ENCODE measurements at places on chromosomes 16 and 17.

GRCh38 chr16:66651965-66652364, 44.6 kb downstream of the CMTM4 start:
- DNase-seq, result no peak

DNA sequence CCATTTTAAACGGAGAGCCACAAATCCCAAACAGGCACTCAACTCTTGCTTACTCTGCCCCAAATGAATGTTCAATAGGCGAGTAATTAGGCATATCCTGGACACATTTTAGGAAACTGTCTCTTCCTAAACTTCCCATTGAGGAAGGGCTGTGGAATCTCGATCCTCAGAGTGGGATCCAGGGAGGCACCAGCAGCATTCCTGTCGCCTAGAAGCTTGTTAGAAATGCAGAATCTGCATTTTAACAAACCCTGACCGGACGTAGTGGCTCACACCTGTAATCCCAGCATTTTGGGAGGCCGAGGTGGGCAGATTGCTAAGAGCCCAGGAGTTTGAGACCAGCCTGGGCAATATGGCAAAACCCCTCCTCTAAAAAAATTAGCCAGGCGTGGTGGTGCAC, 95.6 kb downstream of the GAS7 start:
- DNase-seq, result no peak

DNA sequence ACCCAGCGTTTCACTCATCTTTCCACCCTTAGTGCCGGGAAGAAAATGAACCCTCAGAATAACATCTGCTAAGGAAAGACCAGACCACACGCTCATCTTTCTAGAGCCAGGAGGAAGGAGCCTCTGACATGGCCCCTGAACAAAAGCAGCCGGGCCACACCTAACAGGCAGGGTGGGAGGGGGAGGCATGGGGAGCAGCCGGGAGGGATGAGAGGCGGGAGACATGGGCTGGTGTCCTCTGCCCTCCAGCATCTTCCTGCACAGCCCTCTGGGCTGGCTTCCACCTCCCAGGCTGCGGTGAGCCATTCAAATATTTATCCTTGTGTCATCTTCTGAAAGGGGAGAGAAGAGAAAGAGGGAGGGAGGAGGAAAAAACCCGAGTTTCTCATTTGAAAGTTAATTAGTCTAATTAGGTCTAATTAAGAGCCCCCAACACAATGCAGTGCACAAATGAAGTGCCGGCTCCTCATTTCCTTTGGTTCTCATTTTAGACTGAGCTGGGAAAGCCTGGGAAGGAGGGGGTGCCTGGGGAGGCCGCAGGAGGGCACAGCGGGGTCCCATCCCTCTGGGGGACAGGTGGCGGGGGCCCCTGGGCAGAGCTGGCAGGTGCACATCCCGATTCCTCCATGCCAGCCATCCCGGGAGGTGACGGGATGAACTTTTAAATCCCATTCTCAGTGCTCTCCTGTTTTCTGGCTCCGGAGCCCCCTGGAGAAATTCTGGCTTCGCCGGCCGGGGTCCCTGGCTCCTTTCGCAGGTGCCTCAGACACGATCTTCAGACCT, 90.5 kb downstream of the ENGASE start:
- no peak for DNase-seq

- DNase-seq, result no peak
Measured at GRCh38 chr17:35449371-35449931, 885 bp upstream of the SLFN13 start.

DNA sequence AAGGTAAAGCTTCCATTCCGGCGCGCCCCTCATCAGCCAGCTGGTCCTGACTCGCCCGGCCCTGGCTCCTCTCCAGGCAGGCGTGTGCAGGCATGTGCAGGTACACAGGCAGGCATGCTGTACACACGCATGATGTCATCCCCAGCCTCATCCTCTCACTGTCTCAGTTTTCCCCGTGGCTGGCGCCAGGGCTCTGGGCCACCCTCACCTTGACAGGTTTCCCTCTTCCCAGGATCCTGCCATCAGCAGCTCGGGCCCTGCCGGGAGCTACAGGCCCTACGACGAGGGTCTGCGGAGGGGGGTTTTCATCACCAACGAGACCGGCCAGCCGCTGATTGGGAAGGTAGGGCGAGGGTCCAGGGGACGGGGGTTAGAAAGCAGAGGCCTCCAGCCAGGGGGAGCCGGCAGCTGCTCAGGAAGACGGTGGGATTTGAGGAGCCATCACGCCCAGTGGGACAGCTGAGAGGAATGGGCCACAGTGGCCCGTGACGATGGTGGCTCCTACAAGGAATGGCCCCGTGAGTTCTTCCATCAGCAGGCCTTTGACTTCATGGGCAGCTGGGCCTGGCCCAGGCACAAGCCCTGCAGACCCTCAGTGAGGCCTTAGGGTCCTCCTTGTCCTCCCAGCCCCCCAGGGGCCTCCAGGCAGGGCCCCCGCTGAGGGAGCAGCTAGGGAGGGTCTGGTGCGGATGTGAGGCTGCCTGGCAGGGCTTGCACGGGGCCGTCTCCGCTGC, 8.5 kb downstream of the GAA start:
- DNase-seq, result no peak

GRCh38 chr17:68780596-68780995, 174.6 kb downstream of the ABCA8 start:
- DNase-seq, result no peak

- DNase-seq, result no peak
Measured at GRCh38 chr17:38454532-38454931, 26.3 kb downstream of the ARHGAP23 start.

DNA sequence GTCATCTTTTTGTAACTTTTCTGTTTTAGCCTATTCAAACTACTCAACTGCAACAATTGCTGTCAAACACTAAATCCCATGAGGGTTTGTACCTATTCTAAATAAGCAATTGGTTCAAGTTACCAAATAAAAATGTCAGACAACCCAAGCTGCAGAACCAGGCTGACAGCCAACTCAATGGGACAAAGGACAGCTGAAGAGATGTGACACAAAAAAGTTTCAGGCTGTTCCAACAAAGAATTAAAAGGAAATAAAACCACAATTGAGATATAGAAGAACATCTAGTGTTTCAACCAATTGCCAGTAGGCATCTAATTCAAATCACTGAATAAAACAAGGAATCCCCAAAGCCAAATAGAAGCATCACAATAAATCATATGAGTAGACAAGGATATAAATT, 49.3 kb downstream of the GRB7 start:
- no peak for DNase-seq

DNA sequence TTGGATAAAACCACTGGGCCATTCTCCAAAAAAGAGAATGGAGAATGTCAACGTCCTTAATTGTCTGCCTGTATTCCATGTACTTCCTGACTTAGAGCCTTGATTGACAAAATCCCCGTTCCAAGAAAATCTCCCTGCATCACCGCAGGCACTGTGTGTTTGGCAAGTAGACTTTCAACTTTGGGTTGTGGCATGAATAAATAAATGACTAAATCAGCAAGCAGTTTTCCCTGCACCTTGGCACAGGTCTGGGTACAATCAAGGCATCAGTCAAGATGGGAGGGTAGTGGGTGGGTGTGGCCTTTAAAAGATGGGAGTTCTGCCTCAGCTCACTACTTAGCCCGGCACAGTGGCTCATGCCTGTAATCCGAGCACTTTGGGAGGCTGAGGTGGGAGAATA, 248.5 kb upstream of the RPL38 start:
- DNase-seq, result no peak

DNA sequence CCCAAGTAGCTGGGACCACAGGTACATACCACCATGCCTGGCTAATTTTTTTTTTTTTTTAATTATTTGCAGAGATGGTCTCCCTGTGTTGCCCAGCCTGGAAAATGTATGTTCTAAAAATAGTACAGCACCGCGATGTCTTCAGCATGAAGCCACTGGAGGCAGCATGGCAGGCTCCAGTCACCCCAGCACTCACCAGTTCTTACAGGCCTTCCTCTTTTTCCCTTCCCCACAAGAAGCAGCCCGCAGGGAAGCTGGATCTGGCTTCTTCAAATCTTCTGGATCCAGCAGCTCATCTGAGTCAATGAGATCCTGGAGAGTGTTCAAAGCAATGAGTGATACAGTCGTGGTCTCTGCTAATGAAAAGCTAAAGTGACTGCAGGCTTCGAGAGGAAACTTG, 16.2 kb downstream of the CIAPIN1 start:
- no peak for DNase-seq

DNA sequence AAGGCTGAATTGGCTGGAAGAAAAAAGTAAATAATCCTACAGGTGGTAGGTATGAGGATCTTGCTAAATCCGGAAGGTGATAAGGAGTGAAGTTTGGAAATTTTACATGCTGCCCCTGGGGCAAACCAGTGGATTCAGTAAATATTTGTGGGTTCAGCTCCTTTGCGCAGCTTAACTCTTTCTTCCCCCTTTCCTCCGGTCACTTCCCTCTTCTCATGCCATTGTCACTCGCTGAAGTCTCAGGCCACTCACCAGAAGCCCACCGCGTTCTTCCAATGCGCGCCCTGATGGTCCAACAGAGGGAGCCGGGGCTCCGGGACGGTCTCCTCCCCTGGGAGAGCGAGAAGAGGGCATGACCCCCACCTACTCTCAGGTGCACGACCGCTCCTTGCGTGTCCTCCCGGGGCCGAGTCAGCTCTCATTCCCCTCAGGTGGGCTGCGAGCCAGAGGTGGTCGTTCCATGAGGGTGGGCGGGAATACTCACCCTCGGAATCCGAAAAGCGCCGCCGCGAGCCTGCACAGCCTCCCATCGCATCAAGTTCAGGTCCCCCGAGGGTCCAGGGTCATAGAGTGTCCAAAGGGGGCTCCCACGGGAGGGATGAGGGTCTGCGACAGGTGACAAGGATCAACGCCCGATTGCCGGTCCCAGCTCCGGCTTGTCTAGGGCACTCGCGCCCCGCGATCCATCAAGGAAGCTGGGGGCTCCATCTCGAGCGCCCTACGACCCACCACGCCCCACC, 474 bp downstream of the CLN3 start:
- DNase-seq, result no peak

- DNase-seq, result no peak
Measured at GRCh38 chr16:23006380-23006779, 142.9 kb downstream of the USP31 start.

- DNase-seq, result no peak
Measured at GRCh38 chr17:71987634-71988033, 133.2 kb upstream of the SOX9 start.

- no peak for DNase-seq
Measured at GRCh38 chr16:69538808-69539207, 27.0 kb upstream of the NFAT5 start.

DNA sequence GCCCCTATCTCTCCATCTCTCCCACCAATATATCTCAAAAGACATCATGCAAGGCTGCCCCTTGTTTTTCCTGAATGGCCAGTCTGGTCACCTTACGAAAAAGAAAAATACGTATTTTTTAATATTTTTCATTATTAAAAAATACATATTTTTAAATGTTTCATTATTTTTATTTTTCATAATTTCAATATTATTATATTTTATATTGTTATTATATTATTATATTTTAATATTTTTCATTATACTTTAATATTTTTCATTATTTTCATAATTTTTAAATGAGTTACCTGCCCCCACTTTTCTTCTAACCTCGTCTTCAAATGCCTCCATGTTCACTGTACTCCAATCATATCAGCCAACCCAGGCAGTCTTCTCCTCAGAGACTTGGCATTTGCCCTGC, 116.0 kb upstream of the ERCC4 start:
- DNase-seq, result no peak

GRCh38 chr17:14196377-14196997, 40.2 kb downstream of the CDRT15 start:
- DNase-seq, result no peak
